ENCODE measurements at places on chromosomes 4 and X. TPM values are rescaled to one million over a fixed set of nuclear protein-coding genes. Genes with fewer than 3 reads are reported as not detected.

The STPG2 gene
- 0.92 TPM for total RNA-seq

The ATG4A gene
- 5.3 TPM for total RNA-seq

GRCh38 chr4:125849869-125850268, 535.1 kb downstream of the FAT4 start:
- no peaks in the 10 kb centered on the region for H3K4me1 ChIP-seq
- H3K4me3 ChIP-seq = no peak overlapping the region
- H3K27ac ChIP-seq = no peak overlapping the region
- no peaks in the 10 kb centered on the region for H3K36me3 ChIP-seq

GRCh38 chr4:141636771-141637460, 533 bp downstream of the IL15 start:
- H3K4me1 ChIP-seq = no peaks in the 10 kb centered on the region
- no peak overlapping the region for H3K27ac ChIP-seq
- no peaks in the 10 kb centered on the region for H3K36me3 ChIP-seq
- H3K27me3 ChIP-seq = no peaks in the 10 kb centered on the region

- no peaks in the 10 kb centered on the region for H3K27me3 ChIP-seq
- H3K36me3 ChIP-seq = no peaks in the 10 kb centered on the region
- H3K27ac ChIP-seq = no peak overlapping the region
- DNase-seq = no peak
Measured at GRCh38 chrX:21438792-21439191, 64.6 kb downstream of the CNKSR2 start.

DNA sequence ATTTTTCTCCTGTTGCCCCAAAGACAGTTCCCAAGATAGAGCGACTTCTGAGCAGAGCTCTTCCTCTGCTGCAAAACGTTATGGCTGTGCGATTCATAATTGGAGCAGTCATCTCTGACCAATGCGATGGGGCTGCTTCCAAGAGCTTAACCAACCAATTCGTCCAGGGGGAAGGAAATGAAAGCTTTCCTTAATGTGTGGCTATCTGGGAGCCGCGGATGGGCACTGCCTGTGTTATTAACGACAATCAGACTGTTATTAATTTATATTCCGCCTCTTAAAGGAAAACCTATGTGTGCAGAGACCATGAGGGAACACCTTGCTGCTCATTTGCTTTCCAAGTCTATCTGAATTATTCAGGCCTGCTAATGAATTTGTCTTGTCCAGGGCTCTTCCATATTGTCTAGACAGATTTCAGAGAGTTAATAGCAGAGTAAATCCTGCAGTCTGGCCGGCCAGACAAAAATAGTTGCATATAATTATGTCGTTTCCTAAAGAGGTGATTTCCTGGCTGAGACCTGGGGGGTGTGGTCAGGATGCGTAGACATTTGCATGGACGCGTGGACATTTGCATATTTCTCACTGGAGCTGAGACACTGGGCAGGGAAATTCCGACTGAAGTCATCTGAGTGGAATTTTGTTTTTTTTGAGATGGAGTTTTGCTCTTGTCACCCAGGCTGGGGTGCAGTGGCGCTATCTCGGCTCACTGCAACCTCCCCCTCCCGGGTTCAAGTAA, 135.4 kb downstream of the HMX1 start:
- no peaks in the 10 kb centered on the region for H3K27me3 ChIP-seq
- no peak overlapping the region for H3K4me3 ChIP-seq
- no peak overlapping the region for H3K27ac ChIP-seq
- no peak for DNase-seq
- H3K4me1 ChIP-seq = no peaks in the 10 kb centered on the region

The C4orf50 gene
- total RNA-seq = 0.35 TPM

GRCh38 chrX:150942942-150943594, 40.1 kb upstream of the HMGB3 start:
- no peaks in the 10 kb centered on the region for H3K27me3 ChIP-seq
- no peaks in the 10 kb centered on the region for H3K4me1 ChIP-seq
- no peaks in the 10 kb centered on the region for H3K36me3 ChIP-seq
- no peak overlapping the region for H3K4me3 ChIP-seq
- no peak overlapping the region for H3K27ac ChIP-seq

DNA sequence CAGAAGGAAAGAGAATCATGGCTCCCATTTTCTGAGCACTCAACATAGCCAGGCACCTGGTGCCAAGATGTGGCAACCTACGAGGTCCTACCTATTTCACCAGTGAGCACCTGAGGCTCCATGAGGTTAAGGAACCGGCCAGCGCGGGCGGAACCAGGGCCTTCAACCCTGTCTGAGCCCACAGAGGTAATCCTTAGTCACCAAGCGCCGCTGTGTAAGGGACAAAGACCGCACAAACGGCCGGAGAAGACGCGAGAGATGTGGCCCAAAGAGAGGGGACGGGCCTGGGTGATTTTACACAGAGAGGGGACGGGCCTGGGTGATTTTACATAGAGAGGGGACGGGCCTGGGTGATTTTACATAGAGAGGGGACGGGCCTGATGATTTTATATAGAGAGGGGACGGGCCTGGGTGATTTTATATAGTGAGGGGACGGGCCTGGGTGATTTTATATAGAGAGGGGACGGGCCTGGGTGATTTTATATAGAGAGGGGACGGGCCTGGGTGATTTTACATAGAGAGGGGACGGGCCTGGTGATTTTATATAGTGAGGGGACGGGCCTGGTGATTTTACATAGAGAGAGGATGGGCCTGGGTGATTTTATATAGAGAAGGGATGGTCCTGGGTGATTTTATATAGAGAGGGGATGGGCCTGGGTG, 114.2 kb downstream of the SMIM20 start:
- no peak overlapping the region for H3K27ac ChIP-seq
- peaks cover 6% of the 10 kb centered on the region for H3K4me1 ChIP-seq
- DNase-seq = no peak
- no peaks in the 10 kb centered on the region for H3K27me3 ChIP-seq
- H3K4me3 ChIP-seq = no peak overlapping the region

DNA sequence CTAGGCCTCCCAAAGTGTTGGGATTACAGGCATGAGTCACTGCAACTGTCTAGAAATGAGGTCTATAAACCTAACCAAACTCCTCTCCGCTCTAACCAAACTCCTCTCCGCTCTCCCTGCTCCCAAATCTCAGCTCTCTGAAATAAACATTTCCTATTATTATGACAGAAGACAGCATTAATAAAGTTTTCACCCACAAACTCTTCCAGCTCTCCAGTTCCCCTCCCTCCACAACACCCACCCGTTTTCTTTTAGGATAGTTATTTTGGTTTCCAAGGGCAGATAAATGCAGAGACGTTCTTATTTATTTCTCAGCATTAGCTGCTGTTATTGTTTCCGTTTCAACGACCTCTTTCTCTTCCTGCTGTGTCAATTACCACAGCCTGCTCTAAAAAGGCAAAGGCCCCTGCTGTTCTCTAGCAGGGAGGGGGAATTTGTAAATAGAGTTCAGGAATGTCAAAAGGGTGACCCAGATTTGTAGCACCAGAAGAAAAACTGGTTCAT, 13.3 kb upstream of the SCD5 start:
- H3K4me3 ChIP-seq = no peak overlapping the region
- peak overlapping the region; percentile 55 for H3K27ac ChIP-seq
- no peaks in the 10 kb centered on the region for H3K36me3 ChIP-seq
- DNase-seq = no peak
- H3K27me3 ChIP-seq = no peaks in the 10 kb centered on the region
- peaks cover 10% of the 10 kb centered on the region for H3K4me1 ChIP-seq

DNA sequence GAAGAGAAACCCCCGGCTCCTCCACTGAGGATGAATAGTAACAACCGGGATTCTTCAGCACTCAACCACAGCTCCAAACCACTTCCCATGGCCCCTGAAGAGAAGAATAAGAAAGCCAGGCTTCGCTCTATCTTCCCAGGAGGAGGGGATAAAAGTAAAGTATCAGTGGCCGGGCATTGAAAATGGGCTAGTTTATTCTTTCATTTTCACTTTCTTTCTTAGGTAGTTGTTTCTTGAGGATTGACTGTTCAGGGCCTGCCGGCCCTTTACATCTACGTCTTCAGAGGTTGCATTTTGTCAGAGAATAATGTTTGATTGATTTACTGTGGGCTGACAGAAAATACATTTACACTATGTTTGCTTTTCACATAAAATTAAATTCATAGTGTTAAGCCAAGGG, 27.1 kb downstream of the PAK3 start:
- H3K4me1 ChIP-seq = no peaks in the 10 kb centered on the region
- no peak for DNase-seq
- no peaks in the 10 kb centered on the region for H3K27me3 ChIP-seq
- H3K27ac ChIP-seq = no peak overlapping the region

The BST1 gene
- 6.4 TPM for total RNA-seq

GRCh38 chr4:150283689-150284088, 205.4 kb downstream of the DCLK2 start:
- no peak for DNase-seq
- no peak overlapping the region for H3K4me3 ChIP-seq
- H3K4me1 ChIP-seq = no peaks in the 10 kb centered on the region
- H3K36me3 ChIP-seq = no peaks in the 10 kb centered on the region
- no peaks in the 10 kb centered on the region for H3K27me3 ChIP-seq

- no peaks in the 10 kb centered on the region for H3K4me1 ChIP-seq
- no peak overlapping the region for H3K4me3 ChIP-seq
- no peak for DNase-seq
- H3K27ac ChIP-seq = no peak overlapping the region
Measured at GRCh38 chr4:73762409-73762808, 22.0 kb downstream of the CXCL8 start.

GRCh38 chr4:183408796-183409195, 35.6 kb upstream of the CDKN2AIP start:
- no peak overlapping the region for H3K27ac ChIP-seq
- no peak for DNase-seq
- no peaks in the 10 kb centered on the region for H3K36me3 ChIP-seq
- no peaks in the 10 kb centered on the region for H3K27me3 ChIP-seq
- H3K4me3 ChIP-seq = no peak overlapping the region

DNA sequence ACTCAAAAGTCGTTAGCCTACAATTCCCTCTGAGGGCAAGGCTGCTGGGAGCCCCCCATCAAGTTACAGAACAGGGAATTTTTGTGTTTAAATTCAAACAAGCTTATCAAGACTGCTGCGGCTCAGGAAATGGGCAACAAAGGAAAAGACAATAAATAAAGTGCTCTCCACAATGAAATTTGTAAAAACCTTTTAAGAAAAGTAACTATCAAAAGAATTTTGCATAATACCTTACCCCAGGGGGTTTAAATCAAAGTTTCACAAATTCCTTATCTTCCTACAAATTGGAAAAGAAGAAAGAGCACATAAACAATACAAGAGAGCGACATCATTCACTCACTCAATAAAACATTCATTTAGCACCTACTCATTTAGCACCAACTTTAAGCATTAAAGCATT, 97.9 kb upstream of the CCDC160 start:
- no peaks in the 10 kb centered on the region for H3K27me3 ChIP-seq
- H3K27ac ChIP-seq = no peak overlapping the region
- H3K4me1 ChIP-seq = no peaks in the 10 kb centered on the region
- H3K4me3 ChIP-seq = no peak overlapping the region
- H3K36me3 ChIP-seq = no peaks in the 10 kb centered on the region
- DNase-seq = no peak

GRCh38 chrX:55787063-55787462, 69.5 kb downstream of the RRAGB start:
- DNase-seq = no peak
- no peak overlapping the region for H3K4me3 ChIP-seq
- no peak overlapping the region for H3K27ac ChIP-seq
- H3K4me1 ChIP-seq = no peaks in the 10 kb centered on the region

DNA sequence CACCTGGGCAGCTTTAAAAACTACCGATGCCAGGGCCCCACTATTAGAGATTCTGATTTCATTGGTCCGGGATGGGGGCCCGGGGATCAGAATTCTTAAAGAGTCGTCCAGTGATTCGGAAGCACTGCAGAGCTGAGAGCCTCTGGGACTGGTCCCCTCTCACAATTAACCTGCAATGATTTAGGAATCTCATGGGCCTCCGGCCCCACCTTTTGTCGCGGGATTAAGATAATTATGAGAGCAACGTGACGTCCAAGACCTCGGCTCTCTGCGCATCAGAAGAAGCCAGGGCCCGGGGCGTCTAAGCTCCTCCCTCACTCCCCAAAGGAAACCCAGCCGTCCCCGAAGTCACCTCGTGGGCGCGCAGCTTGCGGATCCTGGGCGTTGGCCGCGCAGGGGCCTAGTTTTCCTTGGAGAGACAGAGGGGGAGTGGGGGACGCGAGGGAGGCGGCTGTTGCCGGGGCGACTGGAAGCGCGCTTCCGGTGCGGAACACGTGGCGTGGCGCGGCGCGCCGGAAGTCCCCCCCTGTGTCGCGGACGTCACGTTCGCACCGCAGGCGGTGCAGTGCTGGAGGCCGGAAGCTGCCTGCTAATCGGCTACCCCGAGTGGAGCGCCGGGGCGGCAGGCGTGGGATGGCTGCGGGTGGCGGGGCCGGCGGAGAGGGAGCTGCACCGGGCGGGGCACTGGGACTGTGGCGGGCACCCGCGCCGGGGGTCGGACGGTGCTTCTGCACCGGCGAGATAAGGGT, at the start of gene GEMIN8:
GEMIN8 (minus strand) TSS at position 468 of the 749 bp plus-strand sequence. CDS start 8,414 bp downstream, outside the sequence.
- H3K36me3 ChIP-seq = no peaks in the 10 kb centered on the region
- H3K27ac ChIP-seq = no peak within 1 kb of the TSS
- H3K27me3 ChIP-seq = no peaks in the 10 kb centered on the region
- peak within 1 kb of the TSS; percentile 49 for H3K4me3 ChIP-seq

The CXorf49 gene
- total RNA-seq = not detected

DNA sequence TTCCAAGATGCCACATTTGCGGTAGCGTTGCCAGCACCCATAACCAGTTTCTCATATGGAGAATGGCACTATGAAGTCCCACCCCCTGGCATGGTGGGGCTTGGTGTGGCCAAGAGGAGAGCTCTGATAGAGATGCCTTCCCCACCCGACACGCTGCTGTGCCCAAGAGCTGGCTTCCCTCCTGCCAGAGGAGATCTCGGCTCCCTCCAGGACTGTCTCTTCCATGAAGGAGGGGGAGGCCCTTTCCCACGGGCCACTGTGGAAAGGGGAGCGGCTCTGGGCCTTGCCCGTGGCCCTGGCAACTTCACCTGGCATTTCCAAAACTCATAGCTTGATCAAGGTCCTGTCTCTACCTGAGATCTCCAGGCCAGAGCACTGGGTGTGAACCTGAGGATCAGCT, 217.3 kb upstream of the PSAPL1 start:
- H3K27ac ChIP-seq = peak overlapping the region; percentile 74
- no peaks in the 10 kb centered on the region for H3K27me3 ChIP-seq
- peaks cover 54% of the 10 kb centered on the region for H3K4me1 ChIP-seq
- H3K4me3 ChIP-seq = no peak overlapping the region

- H3K36me3 ChIP-seq = no peaks in the 10 kb centered on the region
- H3K4me3 ChIP-seq = no peak overlapping the region
- H3K27me3 ChIP-seq = no peaks in the 10 kb centered on the region
- no peak overlapping the region for H3K27ac ChIP-seq
Measured at GRCh38 chr4:155604718-155605626, 61.7 kb upstream of the GUCY1A1 start.

GRCh38 chr4:113444386-113444785, 317.2 kb downstream of the CAMK2D start:
- H3K4me3 ChIP-seq = no peak overlapping the region
- no peaks in the 10 kb centered on the region for H3K36me3 ChIP-seq
- no peaks in the 10 kb centered on the region for H3K27me3 ChIP-seq
- H3K4me1 ChIP-seq = peaks cover 13% of the 10 kb centered on the region
- DNase-seq = no peak
